Activated naive CD4-positive, alpha-beta T cell (primary cell): ENCODE measurements at places on chromosomes 1 and 21.

GRCh38 chr21:33650929-33651509 is 8.7 kb downstream of the ITSN1 start:
- DNase-seq: no peak

DNA sequence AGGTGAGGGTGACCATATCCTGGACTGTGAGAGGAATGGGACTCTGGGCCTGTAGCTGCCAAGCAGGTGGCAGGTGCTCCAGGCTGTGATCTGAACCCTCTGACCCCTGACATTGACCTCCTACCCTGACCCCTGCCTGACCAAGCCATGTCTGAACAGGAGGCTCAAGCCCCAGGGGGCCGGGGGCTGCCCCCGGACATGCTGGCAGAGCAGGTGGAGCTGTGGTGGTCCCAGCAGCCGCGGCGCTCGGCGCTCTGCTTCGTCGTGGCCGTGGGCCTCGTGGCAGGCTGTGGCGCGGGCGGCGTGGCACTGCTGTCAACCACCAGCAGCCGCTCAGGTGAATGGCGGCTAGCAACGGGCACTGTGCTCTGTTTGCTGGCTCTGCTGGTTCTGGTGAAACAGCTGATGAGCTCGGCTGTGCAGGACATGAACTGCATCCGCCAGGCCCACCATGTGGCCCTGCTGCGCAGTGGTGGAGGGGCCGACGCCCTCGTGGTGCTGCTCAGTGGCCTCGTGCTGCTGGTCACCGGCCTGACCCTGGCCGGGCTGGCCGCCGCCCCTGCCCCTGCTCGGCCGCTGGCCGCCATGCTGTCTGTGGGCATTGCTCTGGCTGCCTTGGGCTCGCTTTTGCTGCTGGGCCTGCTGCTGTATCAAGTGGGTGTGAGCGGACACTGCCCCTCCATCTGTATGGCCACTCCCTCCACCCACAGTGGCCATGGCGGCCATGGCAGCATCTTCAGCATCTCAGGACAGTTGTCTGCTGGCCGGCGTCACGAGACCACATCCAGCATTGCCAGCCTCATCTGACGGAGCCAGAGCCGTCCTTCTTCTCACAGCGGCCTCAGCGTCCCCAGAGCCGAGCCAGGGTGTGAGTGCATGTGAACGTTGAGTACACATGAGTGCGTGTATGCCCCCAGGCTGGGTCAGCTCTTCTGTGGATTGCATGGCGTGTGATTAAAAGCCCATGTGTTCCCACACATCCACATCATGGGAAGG is 3.1 kb downstream of the TMEM125 start:
- no peak for DNase-seq

DNA sequence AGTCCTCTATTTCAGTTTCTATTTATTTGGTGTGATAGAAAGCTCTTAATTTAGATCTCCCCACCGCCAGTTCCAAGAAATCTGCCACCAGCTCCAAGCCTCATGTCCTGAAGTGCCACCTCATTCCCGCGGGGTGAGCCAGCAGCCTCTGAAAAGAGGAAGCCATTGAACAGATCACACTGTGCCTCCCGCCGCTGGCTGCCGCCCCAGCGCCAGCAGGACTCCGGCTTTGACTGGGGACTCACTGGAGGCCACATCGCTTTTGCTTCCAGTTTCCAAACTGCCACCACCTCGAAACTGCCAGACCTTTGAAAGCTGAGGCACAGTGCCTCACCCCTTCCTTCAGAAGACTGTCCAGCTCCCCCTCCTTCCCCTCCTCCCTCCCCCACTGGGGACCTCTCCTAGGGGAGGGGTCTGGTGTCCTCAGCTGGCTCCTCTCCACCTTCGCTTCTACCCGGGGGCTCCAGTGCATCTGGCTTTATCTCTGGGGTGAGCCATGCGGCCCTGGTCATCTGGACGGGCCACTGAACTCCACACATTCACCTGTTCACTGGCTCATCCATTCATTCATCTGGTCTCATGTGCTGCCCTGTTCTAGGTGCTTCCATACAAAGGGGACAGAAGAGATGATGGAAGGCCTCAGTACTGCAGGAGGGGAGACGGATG is 58.9 kb downstream of the VPS26C start:
- no peak for DNase-seq

DNA sequence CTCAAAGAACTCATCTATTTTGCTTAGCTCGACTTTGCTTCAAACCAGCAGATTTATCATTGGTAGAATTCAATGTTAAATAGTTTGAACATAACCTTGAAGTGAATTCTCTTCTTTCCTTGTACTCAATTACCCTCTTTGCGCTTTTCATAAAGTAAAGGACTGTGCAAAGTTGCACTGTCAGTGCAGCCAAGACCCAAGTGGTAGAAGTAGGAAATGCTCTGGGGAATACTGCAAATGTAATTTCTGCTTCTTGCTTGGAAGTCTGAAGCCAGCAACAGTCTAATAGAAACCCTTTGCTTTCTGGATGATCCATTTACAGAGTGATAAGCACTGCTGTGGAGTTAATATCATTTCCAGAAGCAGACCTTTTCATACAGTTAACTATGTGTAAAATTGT is 936.7 kb upstream of the TMPRSS15 start:
- no peak for DNase-seq

DNA sequence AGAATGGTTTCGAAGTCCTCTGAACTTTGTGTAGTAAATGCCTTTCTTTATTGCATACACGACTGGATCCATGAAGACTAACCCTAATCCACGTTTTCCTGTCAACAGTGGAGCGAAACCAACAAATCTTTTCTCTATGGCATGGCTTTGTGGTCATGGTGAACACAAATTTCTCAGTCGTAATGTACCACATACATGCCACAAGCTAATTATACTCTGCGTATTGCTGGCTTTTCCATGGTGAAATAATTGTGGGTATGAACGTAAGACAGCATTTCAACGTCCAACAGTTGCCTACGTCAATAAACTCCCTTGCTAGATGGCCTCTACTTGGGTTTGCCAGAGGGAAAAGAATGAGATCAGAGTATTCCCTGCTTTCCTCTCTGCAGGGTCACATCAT is 27.5 kb downstream of the INTS7 start:
- no peak for DNase-seq

- no peak for DNase-seq
These were observed 99.4 kb downstream of the FOXD2 start for GRCh38 chr1:47537268-47537667.

- no peak for DNase-seq
These were observed 49.8 kb downstream of the KCNT2 start for GRCh38 chr1:196558411-196558810.
